SK-MEL-5 (cell line): ENCODE measurements at places on chromosomes 3 and 15. TPM values are rescaled to one million over a fixed set of nuclear protein-coding genes. Genes with fewer than 3 reads are reported as not detected.

OR5K2 gene
- total RNA-seq = not detected in 2 replicates

SAMMSON gene
- total RNA-seq = 26.3 and 26.5 TPM in 2 replicates

HCLS1 gene
- 0.13 TPM in 1 of 2 replicates, not detected in the other for total RNA-seq

EFCAB12 gene
- 0.08 TPM in 1 of 2 replicates, not detected in the other for total RNA-seq

PPM1M gene
- total RNA-seq = 2.9 and 3.2 TPM in 2 replicates

CPB1 gene
- total RNA-seq = not detected in 2 replicates

ACTC1 gene
- total RNA-seq = not detected in 2 replicates

BOC gene
- 0.05 TPM in 1 of 2 replicates, not detected in the other for total RNA-seq
